ENCODE measurements at places on chromosomes 12 and 14.

DNA sequence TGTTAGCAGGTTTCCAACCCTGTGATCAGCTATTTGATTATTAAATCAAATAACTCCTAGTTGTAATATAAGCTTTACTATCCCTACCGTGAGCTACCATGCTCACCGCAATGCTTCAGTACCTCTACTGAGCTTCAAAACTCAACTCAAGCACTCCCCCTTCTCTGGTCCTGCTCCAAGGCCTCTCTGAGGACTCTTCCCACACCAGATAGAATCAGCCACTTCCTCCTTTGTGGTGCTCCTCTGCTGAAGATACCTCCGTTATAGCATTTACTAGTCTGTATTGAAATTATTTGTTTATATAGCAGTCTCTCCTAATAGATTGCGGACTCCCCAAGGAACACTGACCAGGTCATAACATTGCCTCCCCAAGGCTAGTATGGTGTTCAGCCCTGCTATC, 17.5 kb downstream of the AREL1 start:
- DNase-seq = no peak

- no peak for DNase-seq
Measured at GRCh38 chr12:129552996-129553750, 350.7 kb downstream of the TMEM132D start.

DNA sequence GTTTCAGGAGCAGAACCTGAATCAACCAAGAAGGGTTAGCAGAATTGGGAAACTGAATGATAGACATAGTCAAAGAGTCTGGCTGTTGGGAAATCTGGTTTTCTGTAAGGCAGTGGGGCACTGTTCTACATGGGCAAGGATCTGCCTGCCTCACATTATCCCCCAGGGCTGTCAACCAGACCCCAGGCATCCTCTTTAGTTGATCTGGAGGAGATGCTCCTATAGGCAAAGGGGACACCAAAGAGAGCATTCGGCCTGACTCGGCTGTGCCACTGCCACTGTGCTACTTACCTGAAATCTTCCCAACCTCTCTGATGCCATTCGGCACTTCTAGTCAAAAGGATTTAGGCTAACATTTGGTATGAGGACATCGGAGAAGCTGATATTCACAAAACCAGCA, 4.1 kb downstream of the ISCU start:
- no peak for DNase-seq

DNA sequence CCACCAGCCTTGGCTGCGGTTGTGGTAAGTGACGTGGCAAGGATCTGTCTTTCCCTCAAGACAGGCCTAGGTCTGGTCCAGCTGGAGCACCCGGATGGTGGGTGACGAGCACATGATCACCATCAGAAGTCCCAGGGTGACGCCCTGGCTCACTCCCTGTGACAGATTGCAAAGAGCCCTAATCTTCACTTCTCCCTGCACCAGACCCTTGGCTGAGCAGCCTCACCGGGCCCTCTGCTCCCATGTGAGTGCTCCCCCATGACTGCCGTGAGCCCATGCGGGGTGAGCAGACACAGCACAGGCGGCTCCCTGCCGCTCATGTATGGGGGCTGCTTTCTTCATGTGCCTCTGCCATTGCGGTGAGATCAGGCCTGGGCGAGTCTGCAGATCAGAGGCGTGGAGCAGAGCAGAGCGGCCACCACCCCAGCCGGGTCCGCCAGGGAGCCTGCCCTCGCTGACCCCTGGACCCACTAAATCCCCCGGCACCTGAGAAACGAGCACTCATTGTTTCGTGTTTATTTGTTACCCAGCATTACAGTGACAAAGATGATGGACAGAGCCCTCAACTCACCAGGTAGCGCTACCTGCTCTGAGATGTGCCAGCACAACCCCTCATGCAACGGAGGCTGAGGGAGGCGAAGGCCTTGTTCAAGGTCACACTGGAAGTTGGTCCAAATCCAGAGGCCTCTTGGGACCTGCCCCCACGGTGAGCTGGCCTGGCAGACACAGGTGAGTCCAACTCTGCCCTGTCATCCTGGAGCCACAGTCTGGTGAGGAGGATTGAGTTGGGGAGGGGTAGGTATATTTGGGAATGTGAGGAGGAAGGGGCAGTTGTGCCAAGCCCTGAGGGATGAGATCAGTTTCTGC, 9.3 kb upstream of the DIO3 start:
- DNase-seq = no peak

- DNase-seq = peak; percentile 65
Measured at GRCh38 chr12:57242691-57243454, 8.1 kb downstream of the STAC3 start.

DNA sequence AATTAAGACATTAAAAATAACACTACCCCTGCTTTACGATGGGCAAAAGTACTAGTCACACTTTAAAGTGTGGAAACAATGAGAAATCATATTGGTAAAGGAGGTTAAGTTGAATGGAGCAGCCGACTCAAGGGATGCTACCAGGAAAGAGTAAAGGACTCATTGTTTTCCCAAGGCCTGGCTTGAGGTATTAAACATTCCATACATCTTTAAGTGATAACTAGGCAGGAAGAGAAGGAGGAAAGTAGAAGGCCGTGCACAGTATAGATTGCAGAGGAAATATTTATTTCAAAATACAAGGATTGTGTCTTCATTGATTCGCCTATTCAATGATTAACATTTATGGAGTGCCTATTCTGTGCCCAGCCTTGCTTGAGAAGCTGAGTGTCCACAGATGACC, 20.6 kb upstream of the YARS2 start:
- DNase-seq = no peak

- no peak for DNase-seq
Measured at GRCh38 chr12:89386138-89386537, 33.8 kb upstream of the DUSP6 start.

- no peak for DNase-seq
Measured at GRCh38 chr12:27673101-27673718, 23.0 kb upstream of the REP15 start.

DNA sequence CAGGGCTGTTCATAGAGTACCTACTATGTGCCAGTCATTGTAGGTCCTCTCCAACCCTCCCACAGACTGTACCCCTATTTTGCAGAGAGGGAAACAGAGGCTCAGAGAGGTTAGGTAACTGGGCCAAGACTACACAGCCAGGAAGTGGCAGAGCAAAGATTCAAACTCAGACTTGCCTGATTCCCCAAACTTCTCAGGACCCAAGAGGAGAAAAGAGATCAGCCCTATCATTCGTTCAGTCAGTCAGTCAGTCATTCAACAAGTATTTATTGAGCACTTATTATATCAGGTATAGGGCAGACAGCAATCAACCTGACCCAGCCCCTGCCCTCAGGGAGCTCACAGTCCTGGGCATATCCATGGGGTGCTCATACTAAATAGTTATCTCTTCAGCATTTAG, 39.6 kb upstream of the CORO1C start:
- DNase-seq = no peak

- no peak for DNase-seq
Measured at GRCh38 chr12:119255314-119255713, 76.6 kb downstream of the HSPB8 start.

DNA sequence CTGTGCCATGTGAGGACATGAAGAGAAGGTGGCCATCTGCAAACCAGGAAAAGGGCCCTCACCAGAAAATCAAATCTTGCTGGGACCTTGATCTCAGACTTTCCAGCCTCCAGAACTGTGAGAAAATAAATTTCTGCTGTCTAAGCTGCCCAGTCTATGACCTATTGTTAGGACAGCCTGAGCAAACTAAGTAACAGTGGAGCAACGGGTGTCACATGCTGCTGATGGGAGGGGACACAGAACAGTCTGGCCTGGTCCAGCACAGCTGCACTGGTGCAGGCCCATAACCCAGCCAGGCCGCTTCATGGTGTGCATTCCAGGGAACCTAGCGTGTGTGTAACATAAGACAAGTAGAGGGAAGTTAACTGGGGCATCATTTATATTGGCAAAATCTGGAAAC, 42.1 kb downstream of the GRIP1 start:
- DNase-seq = no peak

DNA sequence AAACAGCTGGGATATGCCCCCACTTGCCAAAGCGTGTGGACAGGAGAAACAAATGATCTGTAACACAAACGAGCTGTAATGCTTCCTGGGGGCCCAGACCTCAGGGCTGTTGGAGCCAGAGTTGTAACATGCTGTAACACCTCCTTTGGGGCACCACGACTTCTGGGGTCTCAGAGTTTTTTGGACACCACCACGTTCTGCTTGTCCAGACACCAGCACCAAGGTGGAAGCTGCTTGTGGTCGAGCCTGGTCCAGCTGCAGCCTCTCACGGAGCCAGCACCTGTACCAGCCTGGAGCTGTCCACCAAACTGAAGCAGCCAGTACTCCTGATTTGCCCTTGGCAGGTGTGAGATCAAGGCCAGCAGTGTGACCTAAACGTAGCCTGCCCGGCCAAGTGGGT, 879.4 kb downstream of the SLC6A15 start:
- no peak for DNase-seq

GRCh38 chr12:48767047-48767446, 21.8 kb downstream of the ADCY6 start:
- DNase-seq = no peak

GRCh38 chr14:72852194-72852593, 41.7 kb downstream of the DPF3 start:
- no peak for DNase-seq

DNA sequence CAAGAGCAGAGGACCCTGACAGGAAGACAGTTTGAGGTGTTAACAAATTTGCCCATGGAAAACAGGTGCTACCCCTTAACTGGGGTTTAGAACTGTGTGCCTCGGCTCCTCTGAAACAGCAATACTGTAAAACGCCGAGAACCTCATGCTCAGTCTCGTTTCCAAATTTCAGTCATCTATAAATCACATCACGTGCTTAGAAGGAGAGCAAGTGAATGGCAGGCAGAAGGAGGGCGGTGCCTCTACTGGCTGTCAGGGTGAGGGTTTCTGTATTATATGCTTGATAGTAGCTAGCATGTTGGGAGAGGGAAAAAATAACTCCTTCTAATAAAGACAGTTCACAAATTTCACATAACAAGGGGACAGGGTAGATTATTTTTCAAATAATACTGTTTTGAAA, 4.8 kb downstream of the OR4K13 start:
- no peak for DNase-seq

DNA sequence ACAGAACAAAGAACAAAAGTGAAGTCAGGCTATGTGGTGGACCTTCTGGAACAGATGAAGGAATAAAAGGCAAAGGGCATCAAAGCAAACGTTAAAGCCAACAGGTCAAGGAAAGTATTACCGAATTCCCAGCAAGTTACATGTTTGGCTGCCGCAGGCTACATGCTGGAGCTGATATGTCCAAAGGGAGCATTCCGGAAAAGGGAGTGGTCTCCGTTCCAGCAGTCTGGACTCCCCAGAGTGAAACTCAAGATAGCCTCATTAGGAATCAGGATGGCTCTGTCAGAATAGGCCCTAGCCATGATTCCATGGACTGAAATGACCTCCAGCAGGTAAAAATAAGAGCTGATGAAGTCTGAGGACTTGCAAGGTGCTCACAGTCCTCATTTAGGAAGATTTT, 379.8 kb upstream of the PRICKLE1 start:
- no peak for DNase-seq

GRCh38 chr12:96502477-96502876, 13.1 kb downstream of the CFAP54 start:
- DNase-seq = no peak

GRCh38 chr12:33330940-33331339, 108.7 kb downstream of the SYT10 start:
- DNase-seq = no peak

- no peak for DNase-seq
Measured at GRCh38 chr12:125797421-125798175, 732.4 kb downstream of the AACS start.

GRCh38 chr12:112615196-112615595, 176.4 kb upstream of the RPH3A start:
- no peak for DNase-seq

DNA sequence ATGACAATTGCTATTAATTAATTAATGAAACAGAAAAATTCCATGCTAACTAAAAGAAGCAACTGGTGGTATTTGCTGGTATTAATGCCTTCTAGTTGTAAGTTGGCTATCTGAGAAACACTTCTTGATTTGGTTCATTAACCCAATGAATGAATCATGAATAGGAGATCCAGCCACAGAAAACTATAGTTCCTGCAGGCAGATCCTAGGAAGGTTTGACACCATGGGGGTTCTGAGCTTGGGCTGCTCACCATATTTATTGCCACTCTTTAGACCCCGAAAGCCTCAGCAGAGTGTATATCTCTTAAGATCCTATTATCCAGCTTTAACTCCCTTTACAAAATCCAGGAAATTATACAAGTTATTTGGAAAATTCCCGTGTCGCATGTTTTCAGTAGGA, 81.4 kb upstream of the REP15 start:
- DNase-seq = no peak

GRCh38 chr12:66280561-66280960, 21.7 kb upstream of the HELB start:
- no peak for DNase-seq

- no peak for DNase-seq
Measured at GRCh38 chr14:102037686-102038085, 49.2 kb downstream of the HSP90AA1 start.

DNA sequence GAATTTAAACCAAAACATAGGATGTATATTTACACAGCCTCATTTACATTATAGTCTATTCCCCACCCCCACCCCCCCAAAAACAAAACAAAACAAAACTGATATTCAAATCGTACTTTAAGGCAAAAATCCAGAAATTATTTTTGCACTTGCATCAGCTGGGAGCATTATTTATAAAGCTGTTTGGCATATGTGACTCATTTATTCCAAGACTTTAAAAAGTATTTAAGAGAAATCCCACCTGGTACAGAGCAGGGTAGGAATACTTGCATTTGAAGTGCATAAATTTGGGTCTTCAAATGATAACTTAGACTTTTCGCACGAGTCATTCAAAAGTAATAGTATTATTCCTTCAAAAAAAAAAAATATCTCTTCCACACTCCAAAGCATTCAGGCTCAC, 1.1 kb downstream of the KLHL28 start:
- no peak for DNase-seq

DNA sequence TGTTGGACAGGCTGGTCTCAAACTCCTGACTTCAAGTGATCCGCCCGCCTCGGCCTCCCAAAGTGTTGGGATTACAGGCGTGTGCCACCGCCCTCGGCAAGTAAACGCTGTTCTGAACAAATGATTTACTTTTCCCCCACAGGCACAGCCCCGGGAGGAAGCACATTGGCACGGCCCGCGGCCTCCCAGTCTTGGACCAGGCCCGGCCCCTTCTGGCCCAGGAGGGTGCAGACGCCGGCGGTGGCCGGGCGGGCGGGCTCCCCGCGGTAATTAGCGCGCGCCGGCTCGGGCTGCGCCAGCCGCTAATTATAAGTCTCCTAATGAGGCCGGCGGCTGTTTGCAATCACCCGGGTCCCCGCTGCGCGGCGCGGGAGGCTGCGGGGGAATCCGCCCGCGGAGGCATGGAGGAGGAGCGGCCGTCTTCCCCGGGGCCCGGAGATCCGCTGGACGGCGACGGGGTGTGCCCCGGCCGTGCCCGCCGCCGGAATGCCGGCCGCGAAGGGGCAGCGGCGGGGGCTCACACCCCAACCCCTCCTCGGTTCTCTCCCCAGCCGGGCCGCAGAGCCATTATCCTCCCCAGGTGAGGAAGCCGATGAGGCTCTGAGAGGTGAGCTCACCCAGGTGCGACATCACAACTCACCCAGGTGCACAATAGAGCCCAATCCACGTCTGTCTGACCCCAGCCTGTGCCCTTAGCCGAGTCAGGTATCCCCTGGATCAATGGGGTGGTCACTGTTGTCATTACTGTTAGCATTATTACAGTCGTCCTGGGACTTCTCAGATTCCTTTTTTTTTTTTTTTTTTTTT, 3.3 kb upstream of the POP5 start:
- peak; percentile 48 for DNase-seq

Data from activated CD4-positive, alpha-beta T cell treated with anti-CD3 and anti-CD28 coated beads, Interleukin-2, amount 50 U/mL, for 4 hours (primary cell).